ENCODE measurements at places on chromosomes 13 and 19.

DNA sequence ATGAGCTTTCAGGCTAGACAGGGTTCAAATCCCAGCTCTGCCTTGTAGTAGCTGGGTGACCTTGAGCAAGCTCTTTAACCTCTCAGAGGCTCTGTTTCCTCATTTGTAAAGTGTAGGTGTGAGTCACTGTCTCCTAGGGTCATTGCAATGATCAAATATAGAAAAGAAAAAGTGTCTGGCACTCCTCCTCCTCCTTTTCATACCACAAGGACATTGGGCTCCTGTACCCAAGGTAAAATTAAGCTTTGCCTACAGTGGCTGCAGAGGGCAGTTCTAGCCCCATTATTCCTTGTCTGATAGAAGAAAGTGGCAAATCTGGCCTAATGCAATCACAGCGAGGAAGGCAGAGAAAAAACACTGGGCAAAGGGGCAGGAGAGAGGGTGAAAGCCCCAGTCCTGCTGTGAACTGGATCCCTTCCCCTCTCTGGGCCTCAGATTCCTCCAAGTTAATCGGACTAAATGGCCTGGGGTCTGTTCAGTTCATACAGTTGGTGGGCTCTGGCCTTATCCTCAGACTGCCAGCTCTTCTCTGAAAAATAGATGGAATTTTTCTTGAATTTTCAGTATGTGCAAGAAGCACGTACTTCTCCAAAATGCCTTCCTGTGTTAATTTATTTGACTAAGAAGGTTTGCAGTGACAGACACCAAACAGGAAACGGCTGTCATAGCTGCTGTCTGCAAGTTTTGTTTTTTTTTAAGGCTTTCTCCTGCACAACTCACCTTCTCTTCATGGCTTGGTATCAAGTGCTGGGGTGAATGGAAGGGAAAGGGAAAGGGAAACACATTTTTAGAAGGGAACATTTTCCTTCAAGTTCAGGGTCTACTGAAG is 35.3 kb downstream of the RGCC start:
- DNase-seq, result no peak

GRCh38 chr19:38713227-38713649 is 31.0 kb downstream of the CAPN12 start:
- DNase-seq, result no peak

GRCh38 chr13:93147946-93148345 is 78.7 kb upstream of the GPC6 start:
- no peak for DNase-seq

GRCh38 chr19:39325778-39326665 is 5.4 kb upstream of the LRFN1 start:
- peak; percentile 24 for DNase-seq

DNA sequence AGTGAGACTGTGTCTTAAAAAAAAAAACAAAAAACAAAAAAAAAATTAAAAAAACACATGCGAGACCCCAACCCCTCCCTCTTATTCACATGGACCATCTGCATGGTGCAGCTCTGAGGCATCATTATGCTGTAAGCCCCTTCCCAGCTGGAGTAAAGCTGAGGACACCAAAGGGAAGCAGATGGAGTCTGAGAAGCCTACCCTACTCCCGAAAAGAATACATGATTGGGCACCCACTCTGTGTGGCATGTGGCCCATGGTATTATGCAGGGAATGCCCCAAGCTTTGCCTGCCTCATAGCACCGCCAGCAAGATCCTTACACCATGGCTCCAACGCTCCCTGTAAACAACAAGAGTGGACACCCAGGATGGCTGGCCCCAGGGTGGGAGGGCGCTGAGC is 4.7 kb downstream of the PTH2 start:
- DNase-seq, result no peak

GRCh38 chr13:26961890-26962615 is 201.5 kb upstream of the GPR12 start:
- no peak for DNase-seq

DNA sequence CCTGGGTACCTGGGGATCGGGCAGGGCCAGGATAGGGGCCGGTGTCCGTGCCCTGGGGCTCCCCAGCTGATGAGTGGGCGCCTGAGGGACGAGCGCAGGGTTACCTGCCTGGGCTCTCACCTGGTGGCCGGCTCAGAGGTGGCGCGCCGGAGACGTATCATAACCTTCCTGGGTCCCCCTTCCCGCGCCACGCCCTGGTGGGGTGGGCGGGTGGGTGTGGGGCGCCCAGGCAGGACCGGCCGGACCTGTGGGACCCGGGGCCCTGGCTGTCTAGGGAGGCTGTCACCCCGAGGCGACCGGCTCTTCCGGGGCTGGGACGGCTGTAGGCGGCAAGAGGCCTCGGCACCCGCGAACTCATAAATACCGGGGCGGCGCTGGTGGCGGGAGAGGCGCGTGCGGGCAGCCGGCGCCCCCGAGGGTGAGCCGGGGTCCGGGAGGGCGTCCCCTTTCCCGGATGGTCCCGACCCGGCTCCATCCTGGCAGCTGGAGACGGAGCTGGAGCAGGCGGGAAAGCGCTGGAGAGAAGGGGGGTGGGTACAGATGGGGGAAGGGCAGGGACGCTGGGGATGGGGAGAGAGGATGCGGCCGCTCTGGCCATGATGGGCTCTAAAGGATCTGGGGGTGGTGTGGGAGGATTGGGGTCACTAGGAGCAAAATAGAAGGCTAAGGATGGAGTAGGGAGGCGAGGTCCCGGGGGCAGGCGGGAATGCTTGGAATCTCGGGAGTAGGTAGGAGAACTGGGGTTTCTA is at the start of gene ACP7:
Gene ACP7 (plus strand): TSS at position 386 of the 749 bp plus-strand sequence. CDS start 902 bp downstream, outside the sequence.
- DNase-seq, result no peak

DNA sequence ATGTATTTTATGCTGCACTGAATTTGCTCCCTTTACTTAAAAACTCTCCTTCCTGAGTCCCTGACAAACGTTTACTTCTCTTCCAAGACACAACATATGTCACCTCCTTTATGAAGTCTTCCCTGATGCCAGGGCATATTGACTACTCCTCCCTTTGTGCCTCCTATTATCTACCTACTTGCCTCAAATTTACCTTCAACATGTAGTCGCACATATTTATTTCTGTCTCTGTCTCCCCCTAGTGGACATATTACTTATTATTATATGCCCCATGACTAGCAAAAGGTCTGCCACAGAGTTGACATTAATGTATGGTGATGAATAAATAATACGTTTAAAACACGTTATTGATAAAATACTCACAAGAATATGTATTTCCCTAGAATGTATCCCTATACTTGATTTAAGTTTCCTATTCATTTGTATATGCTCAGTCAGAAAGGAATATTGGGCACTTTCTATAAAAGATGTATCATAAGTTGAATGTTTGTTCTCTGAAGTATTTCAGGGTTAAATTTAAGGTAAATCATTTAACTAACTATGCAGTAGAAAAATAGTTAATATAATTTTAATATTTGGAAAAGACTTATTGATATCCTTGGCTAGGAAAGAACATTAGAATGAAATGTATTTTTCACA is 250.3 kb upstream of the ATXN8OS start:
- peak; percentile 22 for DNase-seq

DNA sequence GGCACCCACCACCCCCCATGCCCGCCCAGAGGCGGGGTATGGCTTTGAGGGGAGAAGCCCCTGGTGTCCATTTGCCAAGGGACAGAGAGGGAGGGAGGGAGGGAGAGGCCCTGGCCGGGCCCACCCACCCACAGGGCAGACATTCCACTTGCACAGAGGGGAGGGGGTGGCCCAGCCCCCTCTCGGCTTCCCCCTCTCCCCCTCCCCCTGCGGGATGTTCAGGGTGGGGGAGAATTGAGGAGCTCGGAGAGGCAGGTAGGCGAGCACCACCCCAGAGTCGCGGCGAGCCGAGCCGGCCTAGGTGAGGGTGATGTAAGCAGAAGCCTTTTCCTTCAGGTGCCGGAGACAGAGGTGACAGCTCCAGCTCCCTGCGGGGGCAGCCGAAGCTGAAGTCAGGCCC is 12.3 kb downstream of the DPF1 start:
- no peak for DNase-seq

Measured in fibroblast of skin of scalp (primary cell).